GM23248 (cell line): ENCODE measurements at places on chromosomes 3 and 15. TPM values are rescaled to one million over a fixed set of nuclear protein-coding genes. Genes with fewer than 3 reads are reported as not detected.

GRCh38 chr3:53170325-53171063, 9.5 kb downstream of the PRKCD start:
- DNase-seq: no peak

GRCh38 chr3:18044191-18044590, 301.8 kb upstream of the TBC1D5 start:
- no peak for DNase-seq

GRCh38 chr15:66040211-66040892, 171.1 kb downstream of the RAB11A start:
- DNase-seq: peak; percentile 46

PPP1R14D gene
- not detected in 2 replicates for polyA plus RNA-seq

CLDN11 gene
- polyA plus RNA-seq: 84.5 and 84.9 TPM in 2 replicates

HYAL1 gene
- polyA plus RNA-seq: 0.09 and 0.20 TPM in 2 replicates

SLC22A14 gene
- 0.08 TPM in 1 of 2 replicates, not detected in the other for polyA plus RNA-seq

GRCh38 chr3:100522125-100522524, 29.7 kb downstream of the TMEM45A start:
- no peak for DNase-seq

DNA sequence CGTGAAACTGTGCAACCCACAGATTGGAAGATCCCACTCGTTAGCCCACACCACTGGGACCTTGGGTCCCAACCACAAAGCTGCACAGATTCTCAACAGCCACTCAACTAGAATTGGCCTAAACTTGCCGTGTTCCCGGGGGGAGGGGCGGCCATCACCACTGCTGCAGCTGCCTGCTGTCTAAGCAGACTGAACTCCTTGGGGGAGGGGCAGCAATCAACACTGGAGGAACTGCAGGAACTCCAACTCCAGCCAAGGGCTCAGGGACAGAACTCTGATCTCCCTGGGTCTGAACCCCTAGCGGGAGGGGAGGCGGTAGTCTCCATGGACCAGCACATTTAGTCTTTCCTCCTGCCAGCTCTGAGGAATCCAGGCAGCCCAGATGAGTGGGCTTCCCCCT, 205.9 kb downstream of the RSL24D1 start:
- DNase-seq: no peak

DOCK3 gene
- polyA plus RNA-seq: 0.20 and 0.23 TPM in 2 replicates

SLC38A3 gene
- polyA plus RNA-seq: 0.36 and 0.93 TPM in 2 replicates

GRCh38 chr15:75456710-75457109, 5.2 kb upstream of the SIN3A start:
- peak; percentile 73 for DNase-seq

DNA sequence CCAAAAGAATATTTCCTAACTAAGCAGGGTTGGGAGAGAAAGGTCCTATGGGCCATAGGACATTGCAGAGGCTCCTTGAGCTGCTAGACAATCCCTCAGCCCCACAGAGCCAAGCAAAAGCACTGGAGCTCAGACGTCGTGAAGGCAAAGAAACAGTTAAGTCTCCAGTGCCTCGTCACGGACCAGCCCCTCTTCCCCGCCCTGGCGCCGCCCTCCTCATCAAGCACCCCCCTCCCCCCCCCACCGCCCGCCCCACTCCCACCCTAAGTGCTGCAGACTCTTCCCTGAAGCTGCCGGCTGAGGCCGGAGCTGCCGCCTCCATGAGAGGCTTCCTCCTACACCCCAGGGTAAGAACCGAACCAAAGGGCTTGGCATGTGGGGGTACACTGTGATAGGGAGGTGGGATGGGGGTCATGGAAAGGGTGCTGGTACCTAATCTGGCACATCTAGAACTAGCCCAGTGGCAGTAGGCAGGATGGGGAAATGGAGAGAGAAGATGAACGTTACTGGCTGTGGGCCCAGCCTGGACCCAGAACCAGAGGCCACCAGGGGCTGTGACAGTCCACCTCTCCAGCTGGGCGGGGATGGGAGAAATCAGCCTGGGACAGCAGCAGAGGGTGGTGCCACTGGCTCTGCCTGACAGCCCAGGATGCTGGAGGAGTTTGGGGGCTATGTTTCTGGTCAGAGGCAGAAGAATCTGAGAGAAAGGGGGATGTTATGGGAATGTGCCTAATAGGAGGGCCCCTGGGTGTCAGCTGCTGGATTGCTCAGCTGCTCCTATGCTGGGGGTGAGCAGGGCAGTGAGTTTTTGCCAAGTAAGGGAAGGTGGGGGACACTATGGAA, at the start of gene MAP1A:
MAP1A (plus strand) TSS at position 255 of the 843 bp plus-strand sequence. CDS start 3,866 bp downstream, outside the sequence.
- peak; percentile 85 for DNase-seq

- no peak for DNase-seq
Measured at GRCh38 chr3:71548705-71549384, 34.7 kb downstream of the FOXP1 start.

PRSS50 gene
- not detected in 2 replicates for polyA plus RNA-seq

- DNase-seq: no peak
Measured at GRCh38 chr3:152122851-152123250, 145.9 kb upstream of the MBNL1 start.

GRCh38 chr3:78281381-78281780, 1241.5 kb downstream of the ROBO2 start:
- DNase-seq: no peak

CELF6 gene
- polyA plus RNA-seq: 0.08 TPM in 1 of 2 replicates, not detected in the other

HMG20A gene
- polyA plus RNA-seq: 15.1 and 20.4 TPM in 2 replicates

- peak; percentile 44 for DNase-seq
Measured at GRCh38 chr15:92383519-92384324, 10.0 kb upstream of the ST8SIA2 start.

GRCh38 chr3:188689101-188689574, 482.6 kb upstream of the TPRG1 start:
- peak; percentile 93 for DNase-seq

GRCh38 chr3:111229301-111229700, 157.7 kb downstream of the NECTIN3 start:
- DNase-seq: no peak

C3orf20 gene
- polyA plus RNA-seq: not detected in 2 replicates

- DNase-seq: peak; percentile 58
Measured at GRCh38 chr15:74723754-74724334, 1.5 kb downstream of the CYP1A1 start.

DNA sequence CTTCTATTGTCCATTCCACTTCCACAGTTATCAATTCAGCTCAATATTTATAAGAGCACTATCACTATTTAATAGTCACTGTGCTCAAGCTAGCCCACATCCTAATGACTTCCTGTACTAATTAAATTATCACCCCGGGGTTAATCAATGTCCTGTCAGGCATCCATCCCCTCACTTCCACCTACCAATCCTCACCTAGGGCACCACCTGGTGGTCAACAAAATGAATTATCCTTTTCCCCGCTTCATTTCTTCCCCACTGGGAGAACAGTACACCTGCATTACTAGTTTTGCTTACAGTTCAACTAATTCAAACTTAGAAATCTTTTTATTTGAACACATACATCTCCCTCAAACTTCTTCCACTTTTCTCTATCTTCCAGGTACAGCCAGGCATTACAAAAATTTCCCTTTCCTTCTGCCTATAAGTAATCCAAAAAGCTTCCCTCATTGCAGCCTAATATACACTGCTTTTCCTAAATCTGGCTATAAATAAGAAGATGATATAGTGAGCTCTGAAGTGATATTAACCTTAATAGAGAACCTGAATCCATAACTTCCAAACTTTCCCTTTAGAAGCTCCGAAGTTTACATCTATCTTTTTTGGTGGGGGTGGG, 68.5 kb downstream of the TMCC1 start:
- peak; percentile 65 for DNase-seq

NR2F2 gene
- 23.8 and 25.1 TPM in 2 replicates for polyA plus RNA-seq

KY gene
- 0.39 and 0.65 TPM in 2 replicates for polyA plus RNA-seq

MYRIP gene
- 0.11 TPM in 1 of 2 replicates, not detected in the other for polyA plus RNA-seq

ITIH1 gene
- polyA plus RNA-seq: not detected in 2 replicates

ZNF197 gene
- polyA plus RNA-seq: 6.9 and 7.4 TPM in 2 replicates

AMT gene
- 1.5 and 1.7 TPM in 2 replicates for polyA plus RNA-seq
